ENCODE measurements at places on chromosomes 1 and 21. TPM values are rescaled to one million over a fixed set of nuclear protein-coding genes. Genes with fewer than 3 reads are reported as not detected.

Gene SLC44A5
- 5.9 TPM for total RNA-seq

DNA sequence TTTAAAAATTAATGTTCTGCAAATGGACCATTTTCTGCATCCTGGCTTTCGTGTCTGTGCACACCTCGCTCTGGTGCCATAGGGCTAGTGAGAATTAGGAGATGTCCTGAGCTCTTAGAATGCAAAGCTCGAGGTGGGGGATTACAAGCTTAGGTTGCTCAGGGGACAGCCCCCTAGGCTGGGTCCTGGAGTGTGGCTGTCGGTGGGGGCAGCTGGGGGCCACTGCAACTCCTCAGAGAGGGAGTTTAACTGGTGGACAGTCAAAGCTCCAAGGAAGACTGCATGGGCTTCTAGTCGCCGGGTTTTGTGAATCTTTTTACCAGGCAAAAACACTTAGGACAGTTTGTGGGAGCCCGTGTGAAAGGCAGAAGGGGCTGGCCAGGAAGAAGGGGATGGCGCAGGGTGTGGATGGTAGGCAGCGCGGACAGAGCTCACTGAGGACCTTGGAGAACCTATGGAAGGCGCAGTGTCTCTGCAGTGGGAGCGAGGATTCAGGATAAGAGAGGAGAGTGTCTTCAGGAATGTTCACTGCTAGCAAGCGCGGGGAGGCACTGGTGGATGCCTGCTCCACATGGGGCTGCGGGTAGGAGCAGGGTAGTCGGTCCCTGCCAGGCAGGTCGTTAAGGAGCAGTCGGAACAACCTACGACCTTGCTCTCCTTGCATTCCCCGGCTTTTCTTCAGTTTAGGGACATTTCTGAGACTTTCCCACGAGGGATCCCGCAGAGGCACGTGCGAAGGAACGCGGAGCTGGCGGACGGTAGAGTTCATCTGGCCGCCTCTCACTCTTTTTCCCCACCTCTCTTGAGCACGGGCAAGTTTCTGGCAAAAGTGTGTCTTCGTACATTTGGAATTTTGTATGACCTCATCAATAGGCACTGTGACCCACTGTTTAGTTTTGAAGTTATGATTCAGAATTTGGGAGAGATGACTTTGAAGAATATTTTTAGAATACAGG lies 12.9 kb upstream of the KCNE1 start:
- no peak for DNase-seq

DNA sequence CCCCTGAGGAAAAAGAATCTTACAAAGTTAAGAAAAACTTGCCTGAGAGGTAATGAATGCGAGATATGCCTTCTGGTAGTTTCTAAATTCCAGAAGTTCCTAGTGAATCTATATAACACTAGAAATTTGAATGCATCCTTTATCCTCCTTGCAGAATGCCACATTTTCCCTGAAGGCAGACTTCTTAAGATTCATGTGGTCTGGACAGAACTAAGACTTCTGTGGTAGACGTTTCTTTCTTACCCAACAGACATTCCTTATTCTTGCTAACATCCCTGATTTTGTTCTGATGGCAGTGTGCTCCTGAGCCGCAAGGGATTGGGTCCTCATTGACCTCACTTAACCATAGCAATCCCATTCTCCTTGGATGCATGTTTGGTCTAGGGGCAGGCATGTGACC lies 121.3 kb upstream of the PAPPA2 start:
- no peak for DNase-seq

Gene CNKSR1
- 5.3 TPM for total RNA-seq

GRCh38 chr1:169309178-169310166 lies 58.1 kb downstream of the NME7 start:
- DNase-seq, result no peak

GRCh38 chr1:202279806-202280205 lies 61.9 kb downstream of the UBE2T start:
- no peak for DNase-seq

DNA sequence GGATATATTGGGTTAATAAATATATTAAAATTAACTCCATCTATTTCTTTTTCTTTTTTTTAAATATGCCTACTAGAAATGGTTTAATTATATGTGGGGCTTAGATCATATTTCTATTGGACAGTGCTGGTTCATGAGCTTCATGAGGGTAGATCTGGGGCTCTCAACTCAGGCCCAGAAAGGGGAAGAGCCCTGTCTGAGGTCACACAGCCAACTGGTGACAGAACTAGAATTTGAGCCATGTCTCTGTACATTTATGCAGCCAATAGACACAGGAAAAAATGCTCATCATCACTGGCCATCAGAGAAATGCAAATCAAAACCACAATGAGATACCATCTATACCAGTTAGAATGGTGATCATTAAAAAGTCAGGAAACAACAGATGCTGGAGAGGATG lies 5.1 kb upstream of the EPHB2 start:
- no peak for DNase-seq

- no peak for DNase-seq
Observed at GRCh38 chr21:30146558-30147282, 19.9 kb downstream of the CLDN17 start.

Gene KRTAP25-1
- not detected for total RNA-seq

Gene DMRTA2
- total RNA-seq, result not detected

- no peak for DNase-seq
Observed at GRCh38 chr21:46110499-46111192, 12.7 kb downstream of the COL6A2 start.

GRCh38 chr1:202283379-202283844 lies 58.3 kb downstream of the UBE2T start:
- peak; percentile 28 for DNase-seq

Gene ACAP3
- 40.2 TPM for total RNA-seq

DNA sequence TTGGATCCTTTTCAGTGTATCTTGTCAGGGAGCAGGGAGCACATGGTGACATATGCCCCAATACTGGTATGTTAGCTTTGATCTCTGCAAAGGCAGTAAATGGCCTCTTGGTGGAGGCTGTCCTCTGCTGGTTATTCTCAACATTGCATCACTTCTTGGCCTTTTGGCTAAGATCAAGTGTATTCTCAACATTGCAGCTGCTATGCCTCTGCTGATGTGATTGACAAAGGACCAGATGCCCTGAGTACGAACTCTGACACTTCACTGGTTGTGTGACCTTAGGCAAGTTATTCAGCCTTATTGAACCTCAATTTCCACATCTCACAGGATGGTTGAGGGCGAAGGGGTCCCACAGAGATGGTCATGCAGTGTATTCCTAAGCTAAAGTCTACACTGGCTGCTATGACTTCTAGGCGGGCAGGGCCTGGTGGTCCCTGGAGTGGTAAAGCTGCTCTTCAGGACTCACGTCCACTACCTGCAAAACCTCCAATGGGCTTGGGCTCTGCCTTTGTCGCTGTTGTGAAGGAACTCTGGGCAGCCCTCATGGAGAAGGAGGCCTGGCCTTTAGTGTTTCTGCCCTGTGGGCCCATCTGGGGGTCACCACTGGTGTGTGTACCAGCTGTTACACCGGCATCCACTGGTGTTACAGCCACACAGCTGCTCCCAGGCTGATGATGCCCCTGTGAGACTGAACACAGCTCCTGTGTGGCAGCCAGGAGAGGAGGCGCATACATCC lies 64.8 kb downstream of the DNTTIP2 start:
- peak; percentile 25 for DNase-seq

GRCh38 chr1:27489501-27489972 lies 430 bp downstream of the WASF2 start:
- DNase-seq, result no peak

- no peak for DNase-seq
Observed at GRCh38 chr21:44686843-44687561, 5.0 kb upstream of the KRTAP12-1 start.

- DNase-seq, result no peak
Observed at GRCh38 chr1:205071028-205071409, 13.2 kb downstream of the TMEM81 start.

Gene HUNK
- 7.3 TPM for total RNA-seq

Gene IL12RB2
- total RNA-seq, result 6.0 TPM

- DNase-seq, result no peak
Observed at GRCh38 chr1:234369784-234370183, 3.5 kb upstream of the COA6 start.

Gene DNM3
- 11.7 TPM for total RNA-seq

Gene TRMT13
- total RNA-seq, result 59.4 TPM

- DNase-seq, result no peak
Observed at GRCh38 chr1:29245876-29246275, 9.6 kb downstream of the PTPRU start.

Gene FCRL4
- not detected for total RNA-seq

Gene GSTM1
- not detected for total RNA-seq

DNA sequence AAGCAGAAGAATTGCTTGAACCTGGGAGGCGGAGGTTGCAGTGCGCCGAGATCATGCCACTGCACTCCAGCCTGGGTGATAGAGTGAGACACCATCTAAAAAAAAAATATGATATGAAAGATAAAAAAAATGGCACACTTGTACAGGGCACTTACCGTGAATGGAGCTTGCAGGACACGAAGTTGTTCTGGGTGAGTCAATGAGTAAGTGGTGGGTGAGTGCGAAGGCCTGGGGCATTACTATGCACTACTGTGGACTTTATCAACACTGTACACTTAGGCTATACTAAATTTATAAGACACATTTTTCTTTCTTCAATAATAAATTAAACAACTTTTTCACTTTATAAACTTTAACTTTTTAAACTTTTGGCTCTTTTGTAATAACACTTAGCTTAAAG lies 37.0 kb downstream of the TNFRSF8 start:
- no peak for DNase-seq

Gene DNASE2B
- not detected for total RNA-seq

DNA sequence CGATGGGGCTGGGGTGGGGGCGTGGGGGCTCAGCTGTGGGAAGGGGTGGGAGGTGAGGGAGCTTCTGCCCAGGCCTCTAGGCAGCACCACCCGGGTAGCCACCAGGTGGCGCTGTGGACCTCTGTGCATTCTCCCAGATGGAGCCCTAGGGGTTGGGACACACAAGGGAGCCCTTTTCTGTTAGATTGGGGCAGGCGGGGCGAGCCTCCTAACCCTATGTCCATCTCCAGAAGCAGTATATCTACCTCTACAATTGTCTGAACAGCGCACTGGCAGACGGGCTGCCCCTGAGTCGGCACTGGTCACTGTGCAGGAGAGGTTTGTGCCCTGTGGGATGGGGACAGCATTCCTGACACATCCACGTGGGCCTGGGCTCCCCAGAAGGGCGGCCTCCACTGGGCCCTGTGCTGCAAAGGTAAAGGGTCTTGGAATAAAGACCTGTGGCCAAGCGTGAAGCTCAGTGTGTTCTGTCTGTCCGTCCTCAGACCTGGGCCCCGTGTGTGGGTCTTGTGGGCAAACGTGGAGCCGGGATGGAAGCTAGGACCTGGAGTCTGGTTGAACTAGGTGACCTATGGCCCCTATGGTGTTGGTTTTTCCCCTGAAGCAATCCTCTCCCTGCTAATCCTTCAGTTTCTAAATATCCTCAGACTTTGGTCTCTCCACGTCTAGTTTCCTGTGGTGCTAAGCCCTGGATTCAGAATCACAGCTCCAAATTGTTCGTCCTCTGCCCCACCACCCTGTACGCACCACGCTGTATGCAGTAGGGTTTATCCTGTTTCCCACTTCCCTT lies 4.4 kb upstream of the LGR6 start:
- no peak for DNase-seq

Gene ZFP69B
- 6.6 TPM for total RNA-seq

All from urinary bladder (tissue), 4 donors.